Stimulated activated CD8-positive, alpha-beta memory T cell treated with anti-CD3 and anti-CD28 coated beads, Interleukin-4, amount 100 ng/mL, for 48 hours (primary cell): ENCODE measurements at places on chromosomes 3 and 15.

DNA sequence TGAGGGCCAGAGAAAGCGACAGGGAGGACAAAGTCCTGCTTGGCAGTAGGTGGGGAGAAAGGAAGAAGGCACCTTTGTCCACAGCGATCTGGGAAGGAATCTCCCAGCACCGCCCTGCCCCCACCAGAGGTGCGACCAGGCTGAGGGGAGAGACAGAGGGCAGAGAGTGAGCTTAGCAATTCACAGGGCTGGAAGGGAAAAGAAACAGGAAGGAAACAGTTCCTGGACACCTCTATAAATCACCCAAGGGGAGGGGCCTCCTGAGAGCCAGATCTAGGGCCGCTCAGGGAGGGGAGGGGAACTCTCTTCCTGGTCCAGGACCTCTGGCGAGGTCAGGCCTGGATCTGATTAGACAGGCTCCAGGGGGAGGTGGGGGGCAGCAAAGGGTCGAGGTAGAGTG lies 35.4 kb downstream of the RNU5B-1 start:
- DNase-seq: no peak

GRCh38 chr15:75178938-75179745 lies 22.5 kb upstream of the C15orf39 start:
- no peak for DNase-seq

DNA sequence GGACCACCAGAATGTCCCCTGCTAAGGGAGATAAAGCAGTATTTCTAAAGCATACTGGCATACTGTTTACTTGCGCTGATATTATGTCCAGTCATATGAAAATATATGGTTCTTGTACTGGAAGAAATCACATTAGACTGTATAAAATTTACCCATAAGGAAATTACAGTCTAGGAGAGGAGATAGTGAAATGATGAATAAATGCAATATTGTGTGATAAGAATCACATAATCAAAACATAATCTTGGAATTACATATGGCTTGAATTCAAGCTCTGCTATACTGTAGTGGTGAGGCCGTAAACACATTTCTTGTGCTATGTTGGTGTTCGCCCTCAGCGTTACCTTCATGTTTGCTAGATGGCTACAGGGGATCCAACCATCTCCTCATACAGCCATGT lies 20.7 kb upstream of the TGFBR2 start:
- DNase-seq: no peak

DNA sequence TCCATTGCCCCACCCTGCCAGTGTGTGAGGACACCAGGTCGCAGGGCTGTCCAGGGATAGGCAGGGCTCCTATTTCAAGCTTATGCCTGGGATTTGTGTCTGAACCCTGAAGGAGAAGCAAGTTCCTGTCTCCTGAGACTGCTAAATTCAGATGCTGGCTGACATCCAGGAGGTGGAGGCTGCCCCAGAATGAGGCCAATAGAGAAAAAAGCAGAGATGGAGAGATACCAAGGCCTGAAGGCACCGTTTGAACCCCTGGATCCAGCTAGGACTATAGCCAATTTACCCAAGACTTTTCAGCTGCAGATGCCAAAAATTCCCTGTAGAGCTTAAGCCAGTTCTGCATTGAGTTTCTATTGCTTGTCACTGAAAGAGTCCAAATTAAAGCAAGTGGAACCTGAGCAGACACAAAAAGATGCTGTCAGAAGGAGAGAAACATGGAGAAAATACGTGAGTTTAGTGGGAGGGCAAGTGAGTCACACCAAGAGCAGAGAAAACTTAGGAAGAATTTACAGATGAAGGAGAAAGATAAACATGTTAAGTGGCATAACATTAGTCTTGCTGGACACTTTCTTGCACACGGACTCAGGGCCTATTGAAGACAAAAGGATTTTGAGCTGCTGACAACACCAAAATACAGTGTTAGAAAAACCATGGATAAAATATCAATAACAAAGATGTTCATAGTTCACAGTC lies 148.6 kb downstream of the CNTN3 start:
- DNase-seq: no peak

DNA sequence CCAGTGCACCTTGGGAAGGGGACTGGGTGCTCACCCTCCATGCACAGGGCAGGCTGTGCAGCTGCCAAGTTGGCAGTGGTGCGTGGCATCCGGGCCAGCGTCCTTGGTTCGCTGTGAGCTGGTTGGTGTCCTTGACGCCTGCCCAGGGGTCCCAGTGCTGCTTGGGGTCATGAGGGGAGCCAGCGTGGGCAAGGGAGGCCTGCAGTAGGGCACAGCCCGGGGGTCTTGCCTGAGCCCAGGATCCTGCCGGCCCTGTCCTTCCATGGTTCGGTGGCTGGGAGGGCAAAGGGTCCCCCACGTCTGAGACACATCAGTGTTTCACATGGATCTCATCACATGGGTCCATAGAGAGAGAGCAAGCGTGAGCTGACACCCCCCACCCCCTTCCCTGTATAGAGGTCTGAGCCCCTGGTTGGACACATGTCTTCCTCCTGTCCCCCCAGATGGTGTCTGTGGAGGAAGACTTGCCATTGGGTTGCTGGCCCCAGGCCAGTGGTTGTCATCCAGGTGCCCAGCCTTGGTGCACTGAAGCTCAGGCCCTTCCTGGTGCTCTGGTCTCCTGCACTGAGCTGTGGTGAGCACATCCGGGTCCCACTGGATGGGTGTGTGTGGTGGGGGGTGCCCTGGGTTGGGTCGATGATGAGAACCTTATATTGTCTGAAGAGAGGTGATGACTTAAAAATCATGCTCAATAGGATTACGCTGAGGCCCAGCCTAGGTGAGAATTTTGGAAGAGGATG lies 232.3 kb downstream of the SNRPN start:
- no peak for DNase-seq

GRCh38 chr15:78750566-78750965 lies 60.7 kb downstream of the ADAMTS7 start:
- no peak for DNase-seq

DNA sequence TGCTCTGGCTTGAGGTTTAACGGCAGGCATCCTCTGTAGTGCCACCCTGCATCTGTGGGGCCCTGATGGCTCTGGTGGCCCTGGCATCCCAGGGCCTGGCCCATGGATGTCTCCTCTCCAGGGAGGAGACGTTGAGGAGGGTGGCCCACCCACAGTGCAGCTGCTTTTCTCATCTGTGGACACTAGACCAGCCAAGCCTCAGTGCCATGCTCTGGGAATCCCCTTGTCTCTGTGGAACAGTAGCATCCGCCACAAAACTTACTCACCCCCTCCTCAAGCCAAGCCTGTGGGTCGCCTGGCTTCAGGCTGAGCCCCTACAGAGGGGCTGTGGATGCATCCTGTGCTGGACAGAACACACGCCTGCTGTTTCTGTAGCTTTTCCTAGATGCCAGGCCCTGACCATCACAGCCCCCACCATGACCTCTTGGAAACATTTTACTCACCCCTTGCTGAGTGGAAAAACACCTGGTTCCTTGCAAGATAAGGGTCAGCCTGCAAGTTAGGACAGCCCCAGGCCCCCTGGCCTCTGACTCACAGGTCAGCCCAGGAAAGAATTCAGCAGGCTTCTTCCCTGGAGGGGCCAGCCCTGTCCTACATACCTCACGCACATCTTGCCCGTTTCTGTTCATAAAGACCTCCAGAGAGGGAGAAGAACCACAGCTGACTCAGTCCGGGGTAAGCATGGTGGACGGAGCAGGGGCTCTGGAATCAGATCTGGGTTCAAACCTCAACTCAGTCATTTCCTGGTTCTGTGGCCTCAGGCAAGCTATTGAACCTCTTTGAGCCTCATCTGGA lies 19.0 kb downstream of the PAK6 start:
- no peak for DNase-seq

DNA sequence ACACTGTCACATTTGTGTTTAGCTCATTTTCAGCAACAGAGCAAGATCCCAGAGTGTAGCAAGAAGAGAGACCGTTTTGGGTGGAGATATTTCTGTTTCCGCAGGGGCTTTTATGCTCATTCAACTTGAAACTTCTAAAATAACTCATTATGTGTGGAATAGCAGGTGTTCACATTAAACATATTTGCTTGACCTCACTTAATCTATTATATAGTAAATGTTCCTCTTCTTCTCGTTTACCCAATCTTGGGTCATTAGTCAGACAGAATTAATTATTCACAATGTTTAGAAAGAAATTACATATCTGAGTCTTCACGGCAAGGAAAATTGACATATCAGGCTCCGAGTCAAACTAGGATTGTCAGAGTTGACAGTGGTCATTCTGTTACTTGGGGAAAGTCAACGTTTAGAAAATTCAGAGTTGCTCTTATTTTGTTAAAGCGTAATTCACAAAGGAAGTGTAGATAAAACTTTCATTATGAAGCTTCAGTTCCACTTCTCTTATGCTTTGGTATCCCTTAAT lies 222.9 kb downstream of the TPRG1 start:
- no peak for DNase-seq

- no peak for DNase-seq
Observed at GRCh38 chr3:171218069-171218468, 191.5 kb upstream of the SLC2A2 start.

- DNase-seq: peak; percentile 68
Observed at GRCh38 chr15:70892002-70892911, at the start of the genes LRRC49 and THAP10. LRRC49 (plus strand) TSS chr15:70892826; CDS start chr15:70892895, 69 bp downstream. THAP10 (minus strand) TSS chr15:70892433; CDS start chr15:70892272, 161 bp downstream.

GRCh38 chr15:39282663-39283208 lies 298.1 kb upstream of the THBS1 start:
- no peak for DNase-seq

DNA sequence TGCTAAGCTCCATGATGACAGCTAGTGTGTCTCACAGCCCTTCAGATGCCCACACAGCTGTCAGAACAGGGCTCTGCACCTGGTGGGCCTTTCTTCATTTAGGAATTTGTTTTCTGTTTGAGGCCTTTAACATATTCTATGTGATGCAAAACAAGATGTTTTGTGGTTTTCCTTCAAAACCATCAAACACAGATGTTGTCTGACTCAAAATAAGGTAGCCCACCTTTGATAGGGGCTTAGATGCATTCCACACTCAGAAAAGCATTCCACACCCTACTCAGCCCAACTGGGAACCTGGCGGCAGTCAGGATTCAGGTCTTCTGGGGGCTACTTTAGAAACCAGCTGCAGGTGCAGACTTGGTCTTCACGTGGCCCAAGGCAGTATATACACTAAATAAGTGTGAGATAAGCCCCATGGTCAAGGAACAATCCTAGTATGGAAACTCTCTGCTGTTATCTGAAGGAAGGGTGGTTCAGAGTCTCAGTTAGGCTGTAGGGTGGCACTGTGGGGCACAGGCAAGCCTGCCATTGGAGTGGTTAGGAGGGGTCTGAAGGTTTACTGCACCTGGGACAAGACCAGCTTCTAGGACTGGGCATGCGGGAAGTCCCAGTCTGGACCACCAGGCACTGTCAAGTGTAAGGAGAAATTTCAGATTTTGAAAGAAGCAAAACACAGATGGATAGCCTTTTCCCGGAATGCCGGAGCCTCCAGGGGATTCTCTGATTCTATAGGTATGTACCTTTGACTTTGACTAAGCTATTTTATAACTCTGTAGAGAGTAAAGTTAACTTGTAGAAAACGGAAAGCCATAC lies 20.1 kb downstream of the LRRC2 start:
- DNase-seq: no peak

DNA sequence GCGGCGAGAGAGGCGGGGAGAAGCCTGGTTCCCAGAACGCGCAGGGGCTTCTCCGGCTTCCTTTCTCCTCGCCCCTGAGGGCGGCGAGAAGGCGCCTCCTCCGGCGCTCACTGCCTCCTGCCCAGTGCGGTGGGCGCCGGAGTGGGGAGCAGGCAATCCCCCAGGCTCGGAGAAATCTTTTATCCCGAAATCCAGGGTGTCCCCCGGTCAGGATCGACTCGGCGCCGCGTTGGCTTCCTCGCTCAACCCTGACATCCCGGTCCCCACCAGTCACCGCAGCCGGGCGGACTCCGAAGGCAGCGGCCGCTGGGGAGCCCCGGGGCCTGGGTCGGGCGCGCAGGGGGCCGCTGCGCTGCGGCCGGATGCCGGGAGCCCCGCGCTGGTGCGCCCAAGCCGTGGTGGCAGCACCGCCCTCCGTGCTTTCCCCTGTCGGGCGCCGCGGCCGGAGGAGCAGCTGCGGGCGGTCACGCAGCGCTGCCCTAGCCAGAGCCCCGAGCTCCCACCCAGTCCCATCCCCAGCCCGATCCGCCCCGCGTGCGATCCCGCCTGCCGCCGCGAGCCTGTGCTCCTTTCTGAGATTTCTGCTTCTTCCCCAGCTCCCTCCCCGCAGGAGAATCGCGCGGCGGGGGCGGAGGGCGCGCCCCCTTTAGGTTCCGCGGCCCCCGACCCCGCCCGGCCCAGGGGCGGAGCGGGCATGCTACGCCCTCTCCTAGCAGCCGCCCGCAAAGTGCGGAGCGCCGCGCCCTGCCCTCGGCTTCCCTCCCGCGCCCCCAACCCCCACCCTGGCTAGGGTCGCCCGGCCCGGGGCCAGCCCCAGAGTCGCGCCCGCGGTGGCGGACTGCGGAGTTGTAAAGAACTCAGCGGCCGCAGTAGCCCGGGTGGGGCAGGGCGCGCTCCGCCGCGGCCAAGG lies 683 bp upstream of the CACNA2D3 start:
- DNase-seq: no peak

- DNase-seq: peak; percentile 46
Observed at GRCh38 chr3:56753206-56753820, 48.4 kb downstream of the ARHGEF3 start.

- DNase-seq: no peak
Observed at GRCh38 chr3:172391592-172392302, 56.5 kb downstream of the GHSR start.

DNA sequence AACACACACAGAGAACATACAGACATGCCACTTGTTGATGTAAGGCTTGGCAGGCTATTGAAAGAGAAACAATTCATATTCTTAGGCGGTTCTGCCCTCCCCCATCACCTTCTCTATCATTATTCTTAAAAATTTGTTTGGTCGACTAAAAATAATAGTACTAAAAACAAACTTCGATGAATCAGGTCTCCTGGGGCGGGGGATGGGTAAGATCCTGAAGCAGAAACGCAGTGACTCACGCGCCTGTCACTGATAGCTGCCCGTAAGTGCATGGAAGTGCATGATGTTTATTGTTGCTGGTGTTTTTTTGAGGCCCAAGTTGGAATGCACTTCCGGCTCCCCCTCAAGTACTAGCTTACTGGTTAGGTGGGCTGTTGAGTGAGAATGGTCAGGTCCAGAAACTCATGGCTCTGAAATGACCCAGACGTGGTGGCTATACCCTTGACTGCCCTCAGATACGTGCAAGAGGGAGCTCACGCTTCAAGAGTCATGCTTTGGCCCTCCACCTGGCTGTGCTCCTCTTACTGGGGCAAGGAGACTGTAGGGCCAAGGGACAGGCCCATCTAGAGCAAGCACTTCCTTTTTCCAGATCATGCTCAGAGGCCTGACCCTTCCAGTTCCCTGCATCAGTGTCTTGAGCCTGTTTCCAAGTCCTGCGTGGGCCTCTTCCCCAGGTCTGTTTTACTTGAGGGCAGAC lies 10.9 kb downstream of the SMAD3 start:
- DNase-seq: no peak

GRCh38 chr15:66950114-66950513 lies 115.3 kb upstream of the SMAD3 start:
- no peak for DNase-seq
